Activated naive CD8-positive, alpha-beta T cell treated with anti-CD3 and anti-CD28 coated beads, Interleukin-2, amount 10 ng/mL, durations not matched to agents 7 days and 5 days (primary cell): ENCODE measurements at places on chromosomes 13 and 19.

GRCh38 chr13:50887151-50887550 is 22.4 kb upstream of the RNASEH2B start:
- no peak for DNase-seq

GRCh38 chr13:92461402-92461801 is 765.2 kb upstream of the GPC6 start:
- no peak for DNase-seq

DNA sequence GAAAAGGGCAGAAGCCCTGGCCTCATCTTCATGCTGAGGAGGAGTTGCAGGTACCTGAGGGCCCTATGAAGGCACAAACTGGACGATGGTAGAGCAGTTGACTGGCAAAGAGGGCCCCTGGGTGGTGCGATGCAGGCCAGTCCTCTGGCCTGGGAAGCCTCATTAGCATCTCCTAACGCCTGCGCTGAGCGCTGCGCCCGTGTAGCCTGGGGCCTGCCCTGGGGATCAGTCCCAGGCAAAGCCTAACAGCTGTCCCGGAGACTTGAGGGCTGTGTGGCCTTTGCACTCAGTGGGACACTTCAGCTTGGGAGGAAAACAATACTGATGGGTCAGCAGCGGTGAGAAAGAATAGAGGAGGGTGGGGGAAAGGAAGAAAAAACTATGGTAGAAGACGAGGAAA is 187.7 kb downstream of the RAP2A start:
- DNase-seq = no peak

DNA sequence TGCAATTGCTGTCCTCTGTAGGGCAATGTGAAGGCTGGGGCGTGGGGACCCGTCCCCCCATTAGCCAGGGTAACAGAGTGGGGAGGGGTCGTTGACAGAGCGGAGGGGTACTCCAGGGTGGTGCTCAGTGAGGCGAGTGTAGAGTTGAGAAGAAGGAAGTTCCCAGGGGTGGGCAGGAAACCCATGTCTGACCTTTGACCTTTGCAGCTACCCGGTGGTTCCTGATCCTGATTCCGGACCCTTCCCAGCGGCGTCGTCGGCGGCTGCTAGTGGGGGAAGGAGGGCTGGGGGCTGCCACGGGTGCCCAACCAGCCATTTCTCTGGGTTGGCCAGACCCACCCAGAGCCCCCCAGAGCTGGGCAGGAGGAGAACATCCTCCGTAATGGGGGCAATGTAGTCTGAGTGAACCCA is 2.1 kb upstream of the PLVAP start:
- DNase-seq = no peak

DNA sequence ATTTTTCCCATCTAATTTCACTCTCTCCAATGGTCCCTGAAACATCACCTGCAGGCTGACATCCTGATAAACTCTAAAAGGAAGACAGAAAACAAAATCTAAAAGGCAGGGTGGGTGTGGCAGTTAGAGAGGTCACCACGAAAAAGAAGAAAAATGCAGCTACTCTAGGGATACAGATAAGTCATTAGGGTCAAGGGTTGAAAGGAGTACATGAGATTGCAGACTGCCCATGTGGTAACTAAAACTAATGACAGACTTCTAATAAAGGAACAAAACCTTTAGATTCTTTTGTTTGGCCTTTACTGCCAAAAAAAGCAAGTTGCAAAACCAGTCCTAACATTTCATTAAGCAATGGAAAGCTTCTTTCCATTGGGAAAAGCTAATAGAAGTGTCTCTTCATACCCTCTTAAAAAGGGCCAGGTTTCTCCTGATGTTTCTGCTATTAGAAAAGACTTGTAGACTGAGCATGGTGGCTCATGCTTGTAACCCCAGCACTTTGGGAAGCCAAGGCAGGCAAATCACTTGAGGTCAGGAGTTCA is 31.0 kb downstream of the THSD1 start:
- DNase-seq = no peak

GRCh38 chr19:39052846-39053245 is 20.5 kb upstream of the FBXO27 start:
- DNase-seq = no peak

- DNase-seq = no peak
These were observed 14.6 kb upstream of the IPO5 start for GRCh38 chr13:97938706-97939475.

DNA sequence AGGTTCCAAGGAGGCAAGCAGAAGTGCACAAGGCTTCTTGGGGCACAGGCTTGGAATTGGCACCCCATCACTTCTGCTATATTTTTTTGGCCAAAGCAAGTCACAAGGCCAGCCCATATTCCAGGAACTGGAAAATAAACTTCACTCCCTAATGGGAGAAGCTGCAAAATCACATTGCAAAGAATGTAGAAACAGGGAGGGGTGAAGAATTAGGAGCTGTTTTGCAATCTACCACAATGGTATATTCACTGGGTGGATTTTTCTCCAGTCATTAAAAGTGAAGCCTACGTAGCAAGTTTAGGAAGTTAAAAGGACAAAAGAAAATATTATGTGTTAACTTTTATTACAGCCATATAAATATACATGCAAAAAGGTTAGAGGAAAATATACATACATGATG is 464.8 kb downstream of the COG6 start:
- no peak for DNase-seq

GRCh38 chr13:99743094-99743493 is 228.5 kb downstream of the ZIC5 start:
- no peak for DNase-seq

GRCh38 chr19:47056411-47056810 is 8.0 kb upstream of the TMEM160 start:
- no peak for DNase-seq

DNA sequence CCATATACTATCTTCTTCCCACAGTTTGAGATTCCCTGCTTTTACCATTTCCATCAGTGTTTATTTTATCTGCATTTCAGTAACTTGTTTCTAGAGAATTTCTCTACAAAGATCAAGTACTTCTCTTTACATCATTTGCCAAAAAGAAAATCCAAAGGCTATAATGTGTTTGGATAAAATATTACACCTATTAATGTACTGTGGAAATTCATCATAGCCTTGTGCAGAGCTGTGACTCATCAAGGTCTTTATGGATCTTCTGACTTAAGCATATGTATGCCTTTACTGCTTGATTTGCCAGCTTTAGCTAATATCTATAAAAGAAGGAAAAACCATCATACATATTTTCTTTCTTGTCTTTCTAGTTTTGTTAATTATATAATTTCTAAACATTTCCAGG is 9.6 kb upstream of the HTR2A start:
- DNase-seq = no peak

GRCh38 chr13:29749401-29750182 is 100.8 kb downstream of the UBL3 start:
- no peak for DNase-seq

DNA sequence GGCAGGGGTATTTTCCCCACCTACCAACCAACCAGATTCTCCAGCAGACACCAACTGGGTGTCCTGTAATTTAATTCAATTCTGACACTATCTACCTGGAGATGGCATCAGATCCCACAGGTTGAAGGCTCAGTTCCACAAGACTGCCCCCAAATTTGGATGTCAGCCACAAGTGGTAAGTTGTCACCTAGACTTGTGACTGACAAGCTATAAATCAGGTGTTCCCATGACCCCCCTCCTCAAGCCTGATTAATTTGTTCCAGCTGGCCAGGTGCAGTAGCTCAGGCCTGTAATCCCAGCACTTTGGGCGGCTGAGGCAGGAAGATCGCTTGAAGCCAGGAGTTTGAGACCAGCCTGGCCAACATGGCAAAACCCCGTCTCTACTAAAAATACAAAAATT is 10.6 kb upstream of the HAUS5 start:
- DNase-seq = no peak

DNA sequence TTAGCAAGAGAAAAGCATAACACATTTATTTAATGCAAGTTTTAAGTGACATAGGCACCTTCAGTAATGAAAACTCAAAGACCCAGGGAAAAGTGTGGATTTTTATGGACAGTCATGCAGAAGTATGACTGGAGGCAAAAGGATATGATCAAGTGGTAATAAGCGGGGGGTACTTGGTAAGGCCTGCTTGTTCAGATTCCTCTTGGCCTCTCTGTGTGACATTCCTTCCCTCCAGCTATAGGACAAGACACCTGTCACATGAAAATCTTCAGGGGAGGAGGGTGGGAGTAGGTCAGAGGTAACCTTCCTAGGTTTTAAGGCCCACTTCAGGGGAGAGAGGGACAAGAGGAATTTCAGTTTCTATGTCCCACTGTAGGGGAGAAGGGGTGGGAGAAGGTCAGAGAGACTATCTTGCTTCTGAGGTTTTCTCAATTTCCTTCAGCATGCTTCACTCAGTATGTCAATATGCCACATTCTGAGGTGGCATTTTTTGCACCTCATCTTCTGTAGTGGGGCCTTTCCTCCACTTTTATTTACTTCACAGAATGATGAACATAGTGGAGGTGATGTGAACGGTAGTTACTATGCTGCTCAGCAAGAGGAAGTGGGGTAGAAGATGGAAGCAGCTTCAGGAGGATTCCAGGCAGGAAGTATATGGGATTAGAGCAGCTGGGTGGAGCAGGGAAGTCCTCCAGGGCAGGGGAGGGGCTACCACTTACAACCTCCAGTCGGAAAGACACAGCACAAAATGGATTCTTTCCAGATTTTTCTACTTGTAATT is 73.2 kb upstream of the RFC3 start:
- no peak for DNase-seq

DNA sequence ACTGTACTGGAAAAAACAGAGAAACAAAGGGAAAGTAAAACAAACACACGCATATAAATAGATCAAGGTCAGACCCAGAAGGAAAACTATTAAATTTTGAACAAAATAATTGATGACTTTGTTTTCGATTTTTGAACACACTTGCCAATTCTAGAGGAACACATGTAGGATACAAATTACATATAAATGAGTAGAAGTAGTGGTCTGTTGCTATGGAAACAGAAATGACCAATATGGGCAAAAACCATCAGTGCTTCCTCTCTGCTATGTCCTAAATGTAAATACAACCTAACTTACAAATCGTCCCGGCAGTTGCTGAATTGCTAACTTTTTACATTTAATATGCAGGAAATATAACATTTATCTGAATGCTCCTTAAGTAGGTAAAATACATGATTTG is 65.2 kb upstream of the POSTN start:
- no peak for DNase-seq

GRCh38 chr19:38665950-38666662 is 18.7 kb downstream of the ACTN4 start:
- DNase-seq = no peak

GRCh38 chr19:40312533-40312932 is 27.4 kb upstream of the AKT2 start:
- no peak for DNase-seq

DNA sequence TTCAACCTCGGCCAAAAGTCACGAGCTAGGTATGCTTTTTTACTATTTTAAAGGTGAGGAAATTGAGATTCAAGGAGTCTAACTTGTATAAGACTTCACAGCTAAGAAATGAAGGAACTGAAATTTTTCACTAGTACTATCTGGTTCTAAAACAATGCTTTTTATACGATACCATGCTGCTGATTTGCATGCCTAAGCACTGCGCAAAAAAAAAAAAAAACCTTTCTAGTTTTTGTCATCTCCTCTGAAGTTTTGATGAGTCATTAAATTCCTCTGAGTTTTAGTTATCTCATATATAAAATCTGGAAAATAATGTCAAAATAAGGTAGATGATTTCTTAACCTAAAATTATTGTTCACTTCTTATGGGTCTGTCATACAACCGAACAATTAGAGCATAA is 28.0 kb upstream of the UFM1 start:
- DNase-seq = no peak

- DNase-seq = no peak
These were observed 662 bp upstream of the SPACA6 start for GRCh38 chr19:51692468-51692867.

- no peak for DNase-seq
These were observed 8.4 kb upstream of the COG3 start for GRCh38 chr13:45456196-45456972.
